Esophagus muscularis mucosa (tissue), 4 donors: ENCODE measurements at places on chromosomes 2 and 18. TPM values are rescaled to one million over a fixed set of nuclear protein-coding genes. Genes with fewer than 3 reads are reported as not detected.

Gene TRAK2
- total RNA-seq: 105 TPM

Gene NYAP2
- not detected for total RNA-seq

Gene CNGA3
- total RNA-seq: 13.7 TPM

Gene LBX2
- 1.7 TPM for total RNA-seq

Gene GRB14
- 5.3 TPM for total RNA-seq

- no peak for DNase-seq
Measured at GRCh38 chr2:188430705-188431104, 139.0 kb downstream of the GULP1 start.

DNA sequence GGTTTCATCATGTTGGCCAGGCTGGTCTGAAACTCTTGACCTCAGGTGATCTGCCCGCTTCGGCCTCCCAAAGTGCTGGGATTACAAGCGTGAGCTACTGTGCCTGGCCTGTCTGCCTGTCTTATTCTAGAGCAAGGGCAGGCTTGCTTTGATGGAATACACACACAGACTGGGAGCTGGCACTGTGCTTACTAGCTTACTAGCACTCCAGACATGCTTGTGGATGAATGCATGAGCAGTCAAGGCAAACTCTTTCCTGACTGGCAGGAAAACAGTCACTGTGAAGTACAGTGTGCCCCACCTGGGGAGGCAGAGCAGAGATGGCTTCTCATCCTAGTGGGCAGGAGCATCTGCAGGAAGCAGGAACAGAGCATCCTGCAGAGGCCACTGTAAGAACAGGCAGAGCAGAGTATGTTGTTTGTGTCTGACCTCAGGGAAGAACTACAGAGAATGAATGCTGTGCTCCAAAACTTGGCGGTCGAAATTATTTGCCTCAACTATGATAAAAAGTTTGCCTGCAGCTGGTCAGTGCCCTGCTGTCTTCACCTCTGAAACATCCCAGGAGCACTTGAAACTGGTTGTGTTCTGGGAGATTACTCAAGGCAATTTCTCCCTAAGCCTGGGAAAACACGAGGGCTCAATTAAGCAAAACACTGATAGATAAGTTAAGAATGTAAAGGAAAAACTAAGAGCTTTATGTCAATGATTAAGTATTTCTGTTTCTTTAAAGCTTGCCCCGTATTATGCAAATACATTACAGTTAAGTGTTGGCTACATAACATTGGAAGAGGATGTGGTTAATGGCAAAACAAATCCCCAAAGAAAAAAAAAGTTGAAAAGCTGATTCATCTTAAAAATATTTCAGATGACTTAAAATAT is 102.4 kb downstream of the VAPA start:
- no peak for DNase-seq

DNA sequence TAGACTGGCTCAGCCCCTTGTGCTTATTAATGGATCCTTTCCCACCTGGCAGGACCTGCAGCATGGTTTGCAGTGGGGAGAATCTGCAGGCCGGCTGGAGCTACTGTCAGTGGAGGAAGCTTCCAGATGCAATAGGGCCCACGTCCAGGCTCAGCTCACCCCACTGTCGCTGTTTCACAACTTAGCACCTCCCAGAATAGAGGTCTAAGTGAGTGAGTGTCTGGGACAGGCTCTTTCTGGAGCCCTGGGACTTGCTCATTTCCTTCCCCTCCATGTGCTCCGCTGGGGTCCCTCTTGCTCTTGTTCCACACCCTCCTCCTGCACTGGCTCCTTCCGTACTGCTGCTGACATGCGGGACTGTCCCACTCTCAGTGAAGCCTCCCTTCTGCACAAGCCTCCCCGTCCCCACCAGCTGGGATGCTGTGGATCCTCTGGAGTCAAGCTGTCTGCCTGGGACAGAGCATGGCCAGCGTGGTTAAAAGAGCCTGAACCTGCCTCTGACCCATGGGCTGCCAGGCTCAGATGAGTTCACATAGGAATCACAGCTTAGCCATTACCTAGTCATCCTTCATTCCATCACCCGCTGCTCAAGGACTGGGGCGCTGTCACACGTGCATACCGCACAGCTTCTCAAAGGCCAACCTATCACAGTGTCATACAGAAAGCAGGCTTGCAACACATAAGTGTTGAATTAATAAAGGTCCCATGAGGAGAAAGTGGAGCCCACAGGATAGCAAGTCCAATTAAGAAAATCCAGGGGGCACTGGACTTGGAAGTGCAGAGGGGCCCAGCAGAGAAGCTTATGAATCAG is 135.9 kb downstream of the ACKR3 start:
- no peak for DNase-seq

GRCh38 chr2:98601532-98602132 is 6.7 kb downstream of the COA5 start:
- DNase-seq: peak; percentile 78

- DNase-seq: no peak
Measured at GRCh38 chr18:50956116-50956515, 11.7 kb upstream of the ELAC1 start.

- peak; percentile 75 for DNase-seq
Measured at GRCh38 chr2:106990297-106990696, 104.3 kb upstream of the ST6GAL2 start.

- DNase-seq: no peak
Measured at GRCh38 chr2:53407363-53408080, 360.1 kb upstream of the CHAC2 start.

- DNase-seq: no peak
Measured at GRCh38 chr2:9020267-9020666, 16.8 kb upstream of the MBOAT2 start.

DNA sequence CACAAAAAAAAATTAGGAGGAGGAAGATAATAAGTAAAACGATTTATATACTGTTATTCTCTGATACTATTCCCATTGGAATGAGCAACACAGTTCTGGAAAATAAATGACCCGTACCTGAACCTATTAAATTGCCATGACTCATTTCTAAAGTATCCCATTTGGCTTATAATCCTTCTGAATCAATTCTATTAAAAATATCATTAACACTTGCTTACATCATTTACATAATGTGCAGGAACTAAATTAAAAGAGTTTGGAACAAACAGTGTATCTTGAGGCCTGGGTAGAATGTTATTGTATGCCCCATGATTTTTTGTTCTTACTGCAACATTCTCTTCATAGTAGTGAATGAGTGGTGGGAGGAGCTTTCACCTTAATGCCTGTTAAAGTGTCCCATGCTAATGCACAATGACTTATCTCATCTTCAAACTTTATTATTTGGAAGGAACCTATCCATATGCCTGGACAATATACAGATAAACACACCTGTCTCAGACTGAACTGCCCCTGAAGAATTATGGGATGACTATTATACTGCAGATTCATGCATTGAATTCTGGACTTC is 549.9 kb upstream of the ACVR2A start:
- no peak for DNase-seq
